ENCODE measurements at places on chromosomes 1 and 21.

- DNase-seq = no peak
Observed at GRCh38 chr1:171258943-171259342, 10.6 kb downstream of the FMO1 start.

- DNase-seq = no peak
Observed at GRCh38 chr1:231558708-231559185, 30.3 kb downstream of the TSNAX start.

GRCh38 chr1:177082855-177083693, 81.4 kb downstream of the ASTN1 start:
- no peak for DNase-seq

DNA sequence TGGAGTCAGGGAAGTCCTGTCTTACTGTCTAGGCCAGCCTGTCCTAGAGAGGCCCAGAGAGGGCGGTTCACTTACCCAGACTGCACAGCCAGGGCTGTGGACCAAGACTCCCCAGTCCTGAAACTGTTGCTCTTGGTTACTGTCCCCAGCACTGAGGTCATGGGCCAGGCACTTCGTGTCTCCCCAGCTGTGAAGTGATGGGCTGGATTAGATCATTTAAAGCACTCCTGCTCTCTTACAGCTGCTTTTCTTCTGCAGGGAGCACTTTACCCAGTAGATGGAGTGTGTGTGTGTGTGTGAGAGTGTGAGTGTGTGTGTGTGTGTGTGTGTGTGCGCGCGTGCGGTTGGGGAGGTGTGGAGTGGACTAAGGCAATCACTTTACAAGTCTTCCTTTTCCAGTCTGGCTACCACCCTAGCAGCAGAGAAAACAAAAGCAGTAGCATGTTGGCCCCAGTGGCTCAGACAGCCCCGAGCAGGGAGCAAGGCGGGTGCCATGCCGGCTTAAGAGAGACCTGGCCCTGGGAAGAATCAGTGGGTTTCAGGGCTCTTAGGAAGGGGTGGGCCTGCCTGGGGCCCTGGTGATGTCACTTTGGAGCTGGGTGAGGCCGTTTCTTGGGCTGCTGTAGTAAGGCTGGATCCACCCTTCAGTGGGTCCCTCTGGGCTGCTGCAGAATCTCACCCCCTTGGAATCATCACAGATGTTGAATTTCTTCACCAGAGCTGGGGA, 2.4 kb downstream of the SPSB1 start:
- DNase-seq = peak; percentile 28

- no peak for DNase-seq
Observed at GRCh38 chr21:23624281-23624680, 1983.0 kb downstream of the MRPL39 start.

DNA sequence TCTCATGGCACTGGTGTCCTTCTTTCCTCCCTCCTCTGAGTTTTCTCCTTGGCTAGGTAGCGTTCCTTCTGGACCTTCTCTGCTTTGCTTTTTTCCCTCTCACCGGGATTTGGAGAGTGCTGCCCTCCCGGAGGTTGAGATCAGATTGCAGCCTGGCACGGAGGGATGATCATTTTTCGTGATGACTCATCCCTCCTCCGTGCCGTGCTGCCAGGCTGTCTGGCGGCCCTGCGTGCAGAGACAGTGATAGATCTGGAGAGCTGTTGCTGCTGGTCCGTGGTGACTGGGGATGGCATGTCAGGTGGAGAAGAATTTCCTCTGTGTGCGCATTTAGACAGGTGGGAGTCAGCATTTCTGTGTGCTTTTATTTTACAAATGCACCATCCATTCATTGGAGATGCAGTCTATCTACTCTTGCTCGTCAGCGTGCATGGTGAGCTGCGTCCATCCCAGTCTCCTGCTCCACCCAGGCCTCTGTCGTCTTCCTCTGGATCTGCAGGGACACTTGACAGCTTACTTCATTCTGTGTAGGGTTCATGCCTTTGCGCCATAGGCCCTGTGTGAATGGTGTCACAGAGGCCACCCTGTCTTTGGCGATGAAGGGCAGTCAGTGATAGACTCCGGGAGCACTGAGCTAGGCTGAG, 104.4 kb downstream of the PCBP3 start:
- peak; percentile 87 for DNase-seq

GRCh38 chr1:29426701-29427279, 190.5 kb downstream of the PTPRU start:
- no peak for DNase-seq

DNA sequence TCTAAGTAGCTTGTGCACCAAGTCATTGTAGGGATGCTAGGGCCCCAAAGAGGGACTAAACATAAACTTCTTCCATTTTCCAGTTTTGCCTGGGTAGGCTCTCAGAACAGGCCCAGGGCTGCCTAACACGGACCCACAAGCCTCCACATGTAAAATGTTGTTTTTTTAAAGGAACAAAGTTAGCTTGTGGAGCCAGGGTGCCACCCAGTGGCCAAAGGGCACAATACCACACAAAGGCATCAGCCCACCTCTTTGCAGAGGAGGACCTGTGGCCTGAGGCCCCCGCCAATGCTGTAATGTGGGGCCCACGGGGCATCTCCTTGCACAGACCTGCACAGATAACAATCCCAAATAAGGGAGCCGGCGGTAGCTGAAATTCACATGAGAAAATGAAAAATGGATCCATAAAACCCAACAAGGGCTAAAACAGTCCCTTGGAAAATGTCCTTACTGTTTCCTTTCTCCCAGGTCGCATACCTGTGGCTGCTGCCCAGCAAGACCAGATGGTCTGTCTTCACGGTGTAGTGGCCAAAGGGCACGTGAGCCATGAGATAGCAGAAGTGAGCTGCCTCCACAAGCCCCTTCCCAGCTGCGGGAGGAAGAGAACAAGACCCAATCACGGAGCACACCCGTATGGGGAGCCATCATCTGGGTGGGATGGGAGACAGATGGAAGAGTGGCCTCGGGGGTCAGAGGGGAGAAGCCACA, 23.8 kb downstream of the SEC16B start:
- DNase-seq = peak; percentile 73

DNA sequence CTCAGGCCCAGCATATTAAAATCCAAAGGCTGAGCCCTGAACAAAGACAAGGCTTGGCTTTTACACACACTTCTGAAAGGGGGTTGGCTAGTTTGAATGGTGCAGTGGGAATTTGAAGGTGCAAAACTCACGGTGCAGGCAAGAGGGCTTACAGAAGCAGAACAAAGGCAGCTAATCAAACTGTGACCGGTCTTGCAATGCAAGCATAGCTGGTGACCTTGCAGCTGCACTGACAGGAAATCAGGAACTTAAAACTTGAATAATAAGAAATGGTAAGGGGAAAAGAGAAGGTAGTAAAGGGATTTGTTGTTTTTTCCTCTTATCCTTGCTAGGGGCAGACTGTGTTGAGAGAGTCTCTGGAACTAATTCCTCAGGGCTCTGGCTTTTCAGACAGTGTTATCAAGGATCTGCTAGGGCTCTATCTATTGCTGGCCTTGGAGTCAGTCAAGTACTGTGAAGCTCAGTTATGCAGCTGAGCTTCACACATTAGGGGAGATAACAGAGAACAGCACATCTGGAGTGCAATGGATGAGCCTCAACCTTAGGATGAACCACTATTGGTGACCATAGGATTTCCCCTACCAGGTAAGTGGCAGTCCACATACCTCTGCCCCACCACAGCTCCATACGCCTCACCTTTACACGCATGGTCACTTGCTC, 97.6 kb downstream of the PPIAL4G start:
- no peak for DNase-seq

GRCh38 chr1:168638884-168639283, 62.5 kb downstream of the XCL1 start:
- DNase-seq = no peak

GRCh38 chr1:223052931-223053330, 90.1 kb downstream of the TLR5 start:
- no peak for DNase-seq

GRCh38 chr1:57848406-57848805, 424.5 kb upstream of the DAB1 start:
- peak; percentile 16 for DNase-seq

GRCh38 chr1:220372451-220372850, 100.2 kb upstream of the RAB3GAP2 start:
- no peak for DNase-seq

GRCh38 chr1:216210081-216210480, 213.2 kb downstream of the USH2A start:
- DNase-seq = no peak

DNA sequence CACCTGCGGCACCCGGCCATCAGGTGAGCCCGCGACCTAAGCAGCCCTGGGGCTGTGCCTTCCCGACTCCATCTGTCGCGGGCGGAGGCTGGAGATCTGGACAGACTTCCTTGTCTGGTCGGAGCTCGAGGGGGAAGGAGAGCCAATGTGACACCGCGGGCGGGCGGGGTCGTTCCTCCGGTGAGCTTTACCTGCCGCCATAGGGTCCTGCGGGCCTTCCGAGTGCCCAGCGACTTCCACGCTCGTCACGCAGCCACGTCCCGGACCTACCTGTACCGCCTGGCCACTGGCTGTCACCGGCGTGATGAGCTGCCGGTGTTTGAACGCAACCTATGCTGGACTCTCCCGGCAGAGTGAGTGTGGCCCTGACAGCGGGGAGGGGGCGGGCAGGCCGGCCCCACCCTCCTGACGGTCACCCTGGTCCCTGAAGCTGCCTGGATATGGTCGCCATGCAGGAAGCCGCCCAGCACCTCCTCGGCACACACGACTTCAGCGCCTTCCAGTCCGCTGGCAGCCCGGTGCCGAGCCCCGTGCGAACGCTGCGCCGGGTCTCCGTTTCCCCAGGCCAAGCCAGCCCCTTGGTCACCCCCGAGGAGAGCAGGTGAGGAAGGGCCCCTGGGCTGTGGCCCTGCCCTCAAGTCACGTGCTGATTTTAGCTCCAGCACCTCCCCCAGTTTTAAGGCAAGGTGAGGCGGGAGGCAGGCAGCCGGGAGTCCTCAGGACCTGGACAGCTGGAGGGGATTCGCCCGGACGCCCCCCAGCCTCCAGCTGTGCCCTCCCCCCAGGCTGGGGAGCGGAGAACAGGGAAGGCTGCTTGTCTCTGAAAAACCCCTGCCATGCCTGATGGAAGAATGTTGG, 1.1 kb downstream of the PUSL1 start:
- no peak for DNase-seq

GRCh38 chr21:42532466-42533181, 19.0 kb downstream of the SLC37A1 start:
- no peak for DNase-seq

GRCh38 chr1:102879439-102879993, 228.8 kb downstream of the COL11A1 start:
- peak; percentile 56 for DNase-seq

GRCh38 chr1:70807088-70807664, 240.4 kb downstream of the PTGER3 start:
- DNase-seq = no peak

DNA sequence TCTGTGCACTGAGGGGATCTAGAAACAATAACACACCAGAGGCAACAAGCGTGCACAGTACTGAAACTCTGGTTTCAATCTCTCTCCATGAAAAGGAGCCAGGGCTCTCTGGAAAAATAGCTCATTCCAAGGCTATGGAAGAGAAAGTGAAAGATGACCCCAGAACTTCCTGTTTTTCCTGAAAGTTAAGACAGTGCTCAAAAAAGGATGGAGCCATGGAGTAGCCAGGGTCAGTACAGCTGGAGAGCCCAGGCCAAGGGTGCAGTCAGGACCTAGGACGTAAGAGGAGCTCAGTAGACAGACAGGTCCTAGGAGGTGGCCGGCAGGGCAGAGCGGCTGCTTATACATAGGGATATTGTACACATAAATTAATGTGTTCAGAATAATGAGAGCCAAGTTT, 19.1 kb downstream of the NOL9 start:
- no peak for DNase-seq

DNA sequence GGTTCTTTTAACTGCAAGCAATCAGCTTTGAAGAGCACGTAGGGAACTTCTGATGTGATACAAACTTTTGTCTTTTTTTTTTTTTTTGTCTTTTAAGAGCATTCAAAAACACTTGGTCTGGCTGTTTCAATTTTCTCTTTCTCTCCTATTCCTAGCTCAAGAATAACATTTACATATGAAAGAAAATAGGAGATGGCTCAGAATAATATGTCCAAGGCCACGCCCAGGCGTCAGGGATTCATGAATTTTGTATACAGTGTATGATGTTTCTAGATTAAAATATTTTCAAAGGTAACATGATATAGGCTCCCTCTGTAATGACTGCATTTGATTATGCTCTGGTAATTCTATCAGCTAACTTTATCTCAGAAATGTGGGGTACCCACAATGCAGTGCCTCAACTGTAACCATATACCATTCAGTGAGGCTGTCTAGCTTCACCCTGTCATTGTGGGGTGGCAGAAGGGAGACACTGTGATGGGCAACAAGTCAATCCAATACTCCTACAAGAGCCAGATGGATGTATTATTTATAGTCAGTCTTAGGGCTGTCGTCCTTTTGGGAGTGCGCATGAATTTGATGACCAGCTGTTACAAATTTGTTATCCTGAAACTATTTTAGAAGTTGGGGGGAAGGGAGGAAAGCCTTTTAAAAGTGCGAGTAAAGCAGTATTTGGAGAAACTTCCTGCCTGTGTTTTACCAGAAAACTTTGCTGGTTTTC, 1.5 kb upstream of the AKNAD1 start:
- no peak for DNase-seq

DNA sequence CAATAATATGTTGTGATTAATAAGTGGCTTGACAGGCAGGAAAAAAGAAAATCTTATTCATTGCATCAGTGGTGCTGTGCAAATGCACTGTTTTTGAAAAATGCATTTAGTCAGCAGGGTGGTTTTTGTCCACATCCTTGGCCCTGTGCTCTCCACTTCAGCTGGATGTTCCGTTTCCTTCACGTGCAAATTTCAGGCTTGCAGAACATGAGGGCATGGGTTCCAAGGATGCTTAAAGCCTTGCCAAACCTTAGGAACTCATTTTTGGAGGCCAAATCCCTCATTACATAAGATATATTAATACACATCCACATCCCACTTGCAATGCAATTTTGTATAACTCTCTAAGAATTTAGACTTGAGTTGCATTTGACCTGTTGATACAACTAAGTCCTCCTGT, 410.1 kb downstream of the PRDM2 start:
- no peak for DNase-seq

DNA sequence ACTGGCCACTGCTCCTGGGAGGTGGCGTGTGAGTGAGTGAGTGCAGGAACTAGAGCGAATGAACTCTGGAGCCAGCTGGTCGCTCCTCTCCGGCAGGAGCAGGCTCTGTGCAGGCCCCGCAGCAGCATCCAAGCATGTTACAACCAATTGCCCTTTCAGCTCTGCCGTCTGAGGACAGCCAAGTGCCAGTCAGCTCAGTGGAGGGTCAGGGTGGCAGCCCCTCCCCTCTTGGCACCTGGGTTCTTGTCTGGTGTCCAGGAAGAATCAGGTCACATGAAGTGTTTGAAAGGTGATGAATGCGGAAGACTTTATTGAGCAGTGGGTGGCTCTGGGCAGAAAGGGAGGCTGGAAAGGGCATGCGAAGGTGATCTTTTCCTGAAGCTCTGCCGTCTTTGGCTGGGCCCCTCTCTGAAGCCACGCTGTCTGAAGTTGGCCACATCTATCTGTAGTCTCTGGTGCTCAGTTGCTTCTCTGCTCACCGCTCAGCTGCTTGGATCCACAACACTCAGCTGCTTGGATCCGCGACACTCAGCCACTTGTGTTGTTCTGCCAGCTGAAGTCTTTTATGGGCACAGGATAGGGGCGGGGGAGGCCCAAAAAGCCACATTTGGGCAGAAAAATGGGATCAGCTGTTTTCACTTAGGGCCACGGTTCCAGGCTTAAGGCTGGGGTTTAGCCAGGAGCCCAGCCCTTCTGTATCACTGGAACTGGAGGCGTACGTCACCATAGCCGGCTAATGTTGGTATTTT, 139.8 kb downstream of the ADSS2 start:
- no peak for DNase-seq
